Stimulated activated CD4-positive, alpha-beta T cell treated with anti-CD3 and anti-CD28 coated beads, TNF-alpha, amount 100 ng/mL, for 1 hour (primary cell): ENCODE measurements at places on chromosomes 12 and 14.

GRCh38 chr14:100698666-100699448, 27.8 kb upstream of the DLK1 start:
- DNase-seq, result no peak

- no peak for DNase-seq
Measured at GRCh38 chr12:120327593-120327992, at the start of gene PLA2G1B. Gene PLA2G1B, minus strand, starts transcription at chr12:120327779. Its CDS starts 26 bp downstream, at chr12:120327753.

DNA sequence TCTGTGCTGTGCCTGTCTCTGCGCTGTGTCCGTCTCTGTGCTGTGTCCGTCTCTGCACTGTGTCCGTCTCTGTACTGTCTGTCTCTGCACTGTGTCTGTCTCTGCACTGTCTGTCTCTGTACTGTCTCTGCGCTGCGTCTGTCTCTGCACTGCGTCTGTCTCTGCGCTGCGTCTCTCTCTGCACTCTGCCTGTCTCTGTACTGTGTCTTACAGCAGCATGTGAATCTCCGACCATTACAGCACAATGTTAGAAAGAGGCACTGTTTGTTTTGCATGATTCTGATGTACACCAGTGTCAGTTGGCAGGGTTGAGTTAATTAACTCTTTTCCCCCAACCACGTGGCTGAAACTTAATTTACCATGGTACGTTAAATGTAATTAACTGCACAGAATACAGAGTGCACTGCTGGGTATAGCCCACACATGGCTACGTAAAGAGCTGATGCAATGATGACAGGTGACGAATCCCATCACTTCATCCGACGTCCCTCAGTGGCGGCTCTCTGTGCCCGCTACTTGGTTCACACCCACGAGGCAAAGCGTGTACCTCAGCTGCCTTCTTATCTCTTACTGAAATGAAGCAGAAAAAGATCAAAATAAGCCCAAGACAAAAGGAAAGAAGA, 127.7 kb upstream of the SFSWAP start:
- no peak for DNase-seq

DNA sequence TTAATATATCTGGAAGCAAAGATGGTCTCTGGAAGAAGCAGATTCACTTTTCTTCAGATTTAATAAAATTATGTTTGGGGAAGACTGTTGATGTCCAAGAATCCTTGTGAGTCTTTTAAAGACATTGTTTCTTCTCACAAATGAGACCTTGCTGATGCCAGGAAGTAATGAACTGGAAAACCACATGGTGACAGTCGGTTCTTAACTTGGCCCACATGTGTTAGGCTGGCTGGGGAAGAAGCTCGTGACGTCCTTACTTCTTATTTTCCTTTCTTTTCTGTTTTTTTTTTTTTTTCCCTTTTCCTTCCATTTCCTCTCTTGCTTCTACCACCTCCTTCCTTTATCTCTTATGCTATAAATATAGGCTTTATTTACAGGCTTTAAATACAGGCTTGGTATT, 950.2 kb downstream of the BCL11B start:
- no peak for DNase-seq

DNA sequence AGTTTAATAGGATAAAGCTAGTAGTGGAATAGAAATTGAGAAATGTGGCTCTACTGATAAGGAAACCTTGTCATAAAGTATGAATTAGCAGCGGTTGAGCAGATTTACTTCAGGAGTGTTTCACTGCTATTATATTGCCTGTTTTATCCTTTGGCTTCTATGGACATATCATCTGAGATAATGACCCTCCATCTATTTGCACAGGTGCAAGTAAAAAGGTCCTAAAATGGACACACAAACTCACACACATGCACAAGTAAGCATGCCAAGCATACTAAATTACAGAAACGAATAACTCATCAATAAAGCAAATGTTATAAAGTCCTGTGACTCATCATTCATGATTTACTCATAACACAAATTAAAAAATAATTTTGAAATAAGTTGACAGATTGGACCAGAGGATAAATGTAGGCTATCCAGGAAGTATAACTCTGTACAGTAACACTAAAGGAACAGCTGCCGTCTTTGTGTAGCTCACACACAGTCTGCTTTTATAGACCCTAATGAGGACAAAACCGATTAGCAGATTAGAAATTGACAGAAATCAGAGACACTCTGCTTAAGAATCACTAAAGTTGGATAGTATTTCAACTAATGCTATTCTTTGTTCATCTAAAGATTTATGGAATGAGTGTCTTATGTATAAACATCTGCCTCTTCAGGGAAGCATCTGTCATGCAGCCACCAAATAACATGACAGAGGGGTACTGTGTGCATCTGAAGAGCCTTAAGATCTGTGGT, 73.9 kb downstream of the SYT1 start:
- no peak for DNase-seq
